ENCODE measurements at places on chromosomes 2 and 18. TPM values are rescaled to one million over a fixed set of nuclear protein-coding genes. Genes with fewer than 3 reads are reported as not detected.

CPS1 gene
- total RNA-seq: 0.48 TPM

CROCC2 gene
- not detected for total RNA-seq

SEH1L gene
- 48.2 TPM for total RNA-seq

GPAT2 gene
- 5.2 TPM for total RNA-seq

CNGA3 gene
- not detected for total RNA-seq

SLC8A1 gene
- total RNA-seq: 0.34 TPM

GPR17 gene
- not detected for total RNA-seq

POTEC gene
- total RNA-seq: not detected

SERPINB11 gene
- total RNA-seq: not detected

KLHL30 gene
- not detected for total RNA-seq

CHRND gene
- not detected for total RNA-seq

KCNE4 gene
- not detected for total RNA-seq

ARPC2 gene
- 621 TPM for total RNA-seq

ITGB6 gene
- total RNA-seq: not detected

IL37 gene
- 0.50 TPM for total RNA-seq

RNF125 gene
- total RNA-seq: 34.1 TPM

SNED1 gene
- total RNA-seq: 14.4 TPM
